ENCODE measurements at places on chromosomes 7 and 10.

DNA sequence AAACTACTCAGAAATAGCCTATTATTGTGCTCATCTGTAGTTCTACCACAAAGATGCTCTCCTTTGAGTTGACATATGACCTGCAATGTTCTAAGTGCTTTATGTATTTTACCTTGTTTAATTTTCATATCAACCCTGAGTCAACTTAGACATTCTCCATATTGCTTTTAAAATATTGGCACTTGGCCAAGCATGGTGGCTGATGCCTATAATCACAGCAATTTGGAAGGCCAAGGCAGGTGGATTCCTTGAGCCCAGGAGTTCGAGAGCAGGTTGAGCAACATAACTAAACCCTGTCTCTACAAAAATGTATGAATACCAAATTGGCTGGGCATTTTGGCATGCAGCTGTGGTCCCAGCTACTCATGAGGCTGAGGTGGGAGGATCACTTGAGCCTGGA, 50.6 kb downstream of the PRKG1 start:
- DNase-seq: no peak

DNA sequence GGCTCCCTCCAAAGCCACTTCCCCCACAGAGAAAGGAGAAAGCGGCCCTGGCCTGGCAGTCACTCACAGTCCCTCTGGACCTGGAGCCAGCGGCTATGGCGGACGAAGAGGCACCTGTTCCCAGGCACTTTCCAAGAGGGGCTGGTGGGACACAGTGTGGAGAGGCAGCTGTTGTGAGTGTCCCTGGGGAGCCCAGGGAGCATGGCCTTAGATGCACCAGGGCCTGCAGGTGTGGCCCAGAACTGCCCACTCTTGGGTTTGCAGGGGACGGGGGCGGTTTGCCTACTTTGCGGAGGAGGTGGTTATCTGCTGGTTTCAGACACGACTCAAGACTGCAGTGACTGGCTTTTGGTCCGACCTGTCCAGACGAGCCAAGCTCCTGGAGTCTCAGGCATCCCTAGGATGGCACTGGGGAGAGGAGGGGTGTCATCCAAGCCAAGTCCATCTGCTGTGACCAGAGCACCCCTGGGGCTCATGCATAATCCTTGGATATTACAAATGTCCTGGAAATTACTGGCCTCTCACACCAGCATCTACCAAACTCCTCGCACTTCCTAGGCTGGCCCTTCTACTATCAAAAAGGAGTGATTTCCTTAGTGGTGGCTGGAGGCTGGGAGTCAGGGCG, 18.4 kb downstream of the CTBP2 start:
- peak; percentile 32 for DNase-seq

DNA sequence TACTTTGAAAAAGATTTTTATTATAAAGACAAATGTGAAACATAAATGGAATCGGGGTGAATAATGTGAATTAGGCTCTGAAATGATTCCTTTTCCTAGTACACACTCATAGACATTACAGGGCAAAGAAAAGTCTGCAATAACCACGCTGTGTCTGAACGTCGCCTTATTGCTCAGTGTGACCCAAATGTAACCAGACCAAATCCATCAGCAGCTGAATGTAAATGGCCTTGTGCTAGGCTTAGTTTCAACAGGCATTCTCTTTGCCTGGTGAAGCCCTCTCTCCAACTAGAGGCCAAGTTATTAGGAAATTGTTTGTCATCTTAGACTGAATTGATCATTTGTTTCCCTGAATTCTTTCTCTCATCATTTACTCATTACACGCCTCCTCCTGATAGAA, 225.5 kb downstream of the CHCHD3 start:
- DNase-seq: no peak

GRCh38 chr10:49431426-49431825, 35.5 kb upstream of the DRGX start:
- no peak for DNase-seq

DNA sequence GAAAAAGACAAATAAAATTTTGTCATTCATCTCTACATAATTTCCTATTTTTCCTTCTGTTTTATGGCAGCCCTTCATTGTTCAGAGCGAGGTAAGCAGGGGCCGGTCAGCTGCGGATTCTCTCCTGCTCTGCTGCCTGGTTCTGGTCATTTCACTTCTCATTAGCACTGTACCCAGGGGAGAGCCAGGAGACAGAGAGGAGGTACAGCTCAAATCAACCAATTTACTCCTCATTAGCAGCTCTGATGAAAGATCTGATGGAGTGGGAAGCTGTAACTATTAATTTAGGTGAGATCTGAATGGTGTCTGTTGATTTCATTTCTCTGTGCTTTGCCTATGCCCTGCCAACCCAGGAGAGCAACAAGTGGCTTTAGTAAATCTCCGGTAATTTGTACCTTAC, 241.5 kb upstream of the PFKP start:
- no peak for DNase-seq

DNA sequence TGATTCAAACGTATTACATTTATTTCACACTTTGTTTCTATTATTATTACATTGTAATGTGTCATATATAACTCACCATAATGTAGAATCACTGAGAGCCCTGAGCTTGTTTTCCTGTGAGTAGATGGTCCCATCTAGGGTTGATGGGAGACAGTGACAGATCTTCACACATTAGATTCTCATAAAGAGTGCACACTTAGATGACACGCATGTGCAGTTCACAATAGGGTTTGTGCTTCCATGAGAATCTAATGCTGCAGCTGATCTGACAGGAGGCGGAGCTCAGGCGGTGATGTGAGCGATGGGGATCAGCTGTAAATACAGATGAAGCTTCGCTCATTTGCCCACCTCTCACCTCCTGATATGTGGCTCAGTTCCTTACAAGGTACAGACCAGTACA, 36.1 kb downstream of the BMPER start:
- DNase-seq: no peak

DNA sequence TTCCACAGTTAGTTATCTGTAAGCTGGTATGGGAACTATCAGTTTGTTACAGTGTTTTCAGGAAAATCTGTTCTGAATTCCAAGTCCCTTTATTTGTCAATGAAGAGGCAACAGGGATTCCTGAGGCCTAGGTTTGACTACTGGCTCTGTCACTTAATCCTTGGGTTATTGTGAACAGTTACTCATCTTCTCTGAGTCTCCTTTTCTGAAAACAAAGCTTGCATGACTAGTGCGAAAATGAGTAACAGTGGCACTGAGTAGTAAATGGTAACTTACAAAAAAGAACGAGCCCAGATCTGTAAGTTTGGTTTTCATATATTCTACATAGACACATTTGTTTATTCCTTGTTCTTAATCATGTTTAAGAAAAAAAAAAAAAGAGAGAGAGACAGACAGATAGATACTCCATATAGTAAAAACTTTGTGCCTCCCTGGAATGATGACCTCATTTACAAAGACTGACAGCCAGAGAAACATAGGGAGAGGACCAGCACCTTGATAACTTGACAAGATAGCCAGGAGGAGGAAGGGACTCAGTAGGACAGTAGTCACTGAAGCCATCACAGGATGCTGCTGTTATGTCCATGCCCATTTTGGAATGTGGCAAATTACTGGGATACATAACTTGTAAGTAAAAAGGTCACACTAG, 1.9 kb downstream of the MRPS33 start:
- no peak for DNase-seq

GRCh38 chr7:121530227-121531174, 134.4 kb upstream of the FAM3C start:
- DNase-seq: no peak

DNA sequence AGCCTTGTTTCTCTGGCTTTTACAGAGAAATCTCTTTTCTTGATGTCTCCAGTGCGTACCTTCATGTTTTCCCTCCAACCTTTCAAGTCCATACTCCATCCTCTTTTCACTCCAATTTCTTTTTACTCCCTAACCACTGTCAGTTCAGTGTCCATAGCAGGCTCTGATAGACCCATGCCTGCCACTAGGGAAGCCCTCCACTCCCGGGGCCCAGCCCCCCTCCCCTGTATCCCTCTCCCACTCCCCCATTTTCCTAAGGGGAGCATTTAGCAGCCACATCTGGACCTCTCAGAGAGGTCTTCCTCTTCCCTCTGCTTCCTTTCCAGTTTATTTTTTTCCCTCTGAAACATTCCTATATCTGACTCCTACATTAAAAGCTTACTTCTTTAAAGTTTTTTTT, 33.1 kb downstream of the DENND11 start:
- no peak for DNase-seq

DNA sequence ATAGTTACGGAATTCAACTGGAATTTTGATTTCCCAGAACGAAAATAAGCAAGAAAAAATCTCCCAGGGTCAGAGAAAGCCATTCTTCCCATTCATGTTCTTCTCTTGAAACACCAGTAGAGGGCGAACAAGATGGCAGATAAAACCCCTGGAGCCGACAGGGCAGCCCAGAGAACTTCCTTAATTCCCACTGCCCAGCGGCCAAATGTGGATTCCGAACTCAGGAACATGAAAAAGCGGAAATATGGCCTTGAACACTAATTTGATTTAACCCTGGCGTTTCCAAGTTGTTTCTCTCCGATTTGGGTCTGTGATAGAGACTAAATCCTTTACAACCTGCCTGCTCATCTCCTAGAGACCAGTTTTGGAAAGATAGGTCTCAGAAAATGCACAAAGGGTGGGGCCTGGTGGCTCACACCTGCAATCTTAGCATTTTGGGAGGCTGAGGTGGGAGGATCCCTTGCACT, 100.7 kb upstream of the WAC start:
- peak; percentile 41 for DNase-seq

All from hematopoietic multipotent progenitor cell treated with erythropoietin and hydrocortisone succinate and interleukin-3 and kit ligand, for 15 days (in vitro differentiated cells).